ENCODE measurements at places on chromosomes 12 and 14.

DNA sequence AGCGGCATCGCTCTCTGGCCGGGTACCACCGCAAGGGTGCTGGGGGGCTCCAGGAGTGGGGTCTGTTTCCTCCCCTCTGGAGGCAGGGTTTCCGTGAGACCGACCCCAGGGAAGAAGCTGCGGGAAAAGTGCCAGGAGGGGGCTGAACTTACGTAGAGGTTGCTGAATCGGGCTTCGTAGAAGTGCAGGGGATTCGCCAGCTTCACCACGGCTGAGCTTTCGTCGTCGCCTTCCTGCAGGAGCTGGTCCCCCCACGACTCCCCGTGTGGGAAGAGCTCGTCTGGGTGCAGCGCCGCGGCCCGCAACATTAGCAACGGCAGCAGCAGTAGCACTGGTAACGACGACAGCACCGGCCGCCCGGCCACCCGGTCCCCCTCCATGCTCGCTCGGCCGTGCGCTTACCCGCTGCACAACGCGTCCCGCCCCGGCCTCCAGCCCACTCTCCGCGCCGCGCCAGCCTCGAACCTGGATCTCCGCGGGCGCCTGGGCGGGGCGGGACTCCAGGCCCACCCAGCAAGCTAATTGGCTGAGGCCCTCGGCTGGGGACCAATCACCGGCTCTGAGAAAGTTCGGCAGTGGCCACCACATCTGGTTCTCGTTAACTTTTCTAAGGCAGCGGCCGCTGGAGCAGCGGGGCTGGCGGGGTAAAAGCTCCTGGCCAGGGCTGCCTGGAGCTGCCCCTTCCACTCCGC is at the start of gene NID2:
Gene NID2 (minus strand): TSS at position 445 of the 692 bp plus-strand sequence. CDS start 65 bp downstream, at position 380.
- no peak for DNase-seq

- no peak for DNase-seq
Observed at GRCh38 chr12:50069539-50069938, 12.1 kb downstream of the ASIC1 start.

DNA sequence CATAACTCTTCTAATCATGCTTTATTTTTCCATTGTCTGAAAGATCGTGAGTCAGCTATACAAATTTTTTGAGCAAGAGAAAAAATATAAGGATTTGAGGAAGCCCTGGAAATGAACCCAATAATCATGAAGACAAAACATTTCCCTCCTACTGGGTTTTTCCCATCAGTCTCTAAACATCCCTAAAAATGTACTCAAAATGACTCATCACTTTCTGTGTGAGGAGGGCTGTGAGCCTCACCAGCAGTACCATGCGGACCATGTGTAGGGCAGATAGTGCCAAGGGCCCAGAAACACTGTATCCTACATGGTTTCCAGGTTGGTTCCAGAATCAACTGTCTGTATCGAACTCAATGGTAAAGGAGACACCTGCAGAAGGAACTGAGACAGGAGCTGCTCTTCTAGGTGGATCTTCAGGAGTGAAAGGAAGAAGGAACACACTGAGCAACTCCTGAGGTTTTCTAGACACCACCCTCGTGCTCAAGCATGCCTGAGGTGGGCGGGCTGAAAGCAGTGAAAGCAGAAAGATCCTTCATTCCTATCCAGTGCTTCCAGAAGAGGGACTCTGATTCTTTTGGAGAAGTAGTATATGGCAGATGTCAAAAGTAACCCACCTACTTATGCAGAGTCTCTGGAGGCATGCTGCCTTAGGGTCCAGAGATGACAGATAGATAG is 48.6 kb upstream of the RHOJ start:
- DNase-seq = no peak

- no peak for DNase-seq
Observed at GRCh38 chr12:41367726-41368405, 179.7 kb downstream of the PDZRN4 start.

DNA sequence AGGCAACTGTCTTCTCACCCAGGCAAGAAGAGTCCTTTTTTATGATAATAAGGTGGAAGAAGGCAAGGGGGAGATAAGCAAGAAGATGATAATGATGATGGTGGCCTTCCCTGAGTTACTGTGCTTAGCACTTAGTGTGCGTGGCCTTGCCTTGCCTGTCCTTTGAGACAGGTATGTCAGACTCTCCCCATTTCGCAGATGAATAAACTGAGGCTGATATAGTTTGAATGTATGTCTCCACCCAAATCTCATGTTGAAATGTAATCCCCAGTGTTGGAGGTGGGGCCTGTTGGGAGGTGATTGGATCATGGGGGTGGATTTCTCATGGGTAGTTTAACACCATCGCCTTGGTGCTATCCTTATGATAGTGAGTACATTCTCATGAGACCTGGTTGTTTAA is 8.6 kb upstream of the OAS3 start:
- no peak for DNase-seq

DNA sequence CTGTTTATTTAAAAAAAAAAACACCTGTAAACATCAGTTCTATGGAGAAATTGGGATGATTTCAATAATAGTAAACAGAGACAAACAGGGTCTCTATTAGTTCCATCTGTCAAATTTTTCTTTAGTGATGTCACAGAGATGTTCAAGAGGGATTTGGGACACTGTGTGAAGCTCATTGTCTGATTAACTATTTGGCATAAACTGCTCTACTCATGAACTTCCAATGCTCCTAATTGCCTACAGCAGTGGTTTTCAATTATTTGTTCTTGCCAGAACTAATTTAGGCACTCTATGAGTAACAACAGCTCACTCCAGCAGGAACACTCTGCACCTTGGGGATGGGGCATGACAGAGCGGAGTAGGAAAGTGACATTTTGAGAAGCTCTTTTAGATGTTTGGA is 250.1 kb upstream of the PRKD1 start:
- DNase-seq = no peak

- DNase-seq = no peak
Observed at GRCh38 chr12:121860257-121860656, 1.6 kb upstream of the HPD start.

Measured in activated T-cell treated with anti-CD3 and anti-CD28 coated beads for 4 hours (primary cell).